LHCN-M2 (cell line): ENCODE measurements at places on chromosomes 13 and 19.

DNA sequence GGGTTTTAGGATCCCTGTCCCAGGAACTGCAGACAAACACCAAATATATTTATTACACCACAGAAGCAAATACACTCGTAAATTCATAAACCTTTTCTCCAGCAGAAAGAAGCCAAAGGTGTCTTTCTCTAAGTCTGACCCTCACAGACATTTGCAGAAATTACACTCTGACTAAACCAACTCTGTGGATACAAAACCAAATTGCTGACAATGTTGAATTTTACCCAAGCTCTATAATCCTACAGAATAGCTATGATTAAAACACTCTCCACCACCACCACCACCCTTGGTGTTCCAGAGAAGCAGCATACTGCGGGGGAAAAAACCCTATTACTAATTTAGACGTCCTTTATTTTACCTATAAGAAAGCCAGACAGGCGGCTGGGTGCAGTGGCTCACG lies 5.2 kb downstream of the ZNF564 start:
- DNase-seq = no peak

DNA sequence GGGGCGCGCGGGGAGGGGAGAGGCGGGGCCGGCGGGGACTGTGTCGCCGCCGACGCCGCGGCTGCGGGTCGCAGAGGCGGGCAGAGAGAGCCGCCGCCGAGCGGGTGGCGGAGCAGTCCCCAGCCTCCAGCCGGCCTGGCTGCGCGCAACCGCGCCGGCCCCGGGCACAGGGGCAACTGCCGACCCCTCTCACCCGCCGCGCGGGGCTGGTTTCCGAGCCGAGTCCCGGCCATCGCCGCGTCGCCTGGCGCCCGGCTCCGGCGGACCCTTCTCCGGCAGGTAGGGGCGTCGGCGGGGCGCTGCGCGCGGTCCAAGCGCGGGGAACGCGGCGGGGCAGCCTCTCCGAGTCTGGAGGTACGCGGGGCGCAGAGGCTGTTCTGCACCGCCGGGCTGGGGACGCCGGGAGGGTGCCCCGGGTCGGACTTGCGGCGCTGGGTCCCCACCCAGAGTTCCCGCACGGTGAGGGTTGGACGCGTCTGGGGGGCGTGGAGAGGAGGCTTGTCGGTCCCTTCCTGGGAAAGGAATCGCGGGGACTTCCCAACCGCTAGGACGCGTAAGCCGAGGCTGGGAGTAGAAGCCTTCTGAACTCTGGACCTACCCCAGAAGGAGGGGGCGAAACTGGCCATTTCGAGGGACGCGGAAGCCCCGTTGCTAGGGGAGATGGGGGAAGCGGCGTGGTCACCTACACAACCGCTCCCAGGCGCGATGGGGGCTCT lies 133.6 kb upstream of the MYO16 start:
- no peak for DNase-seq

GRCh38 chr13:107734891-107735625 lies 480.3 kb downstream of the LIG4 start:
- DNase-seq = no peak

- no peak for DNase-seq
Observed at GRCh38 chr13:73984201-73984600, 150.0 kb downstream of the KLF12 start.

- DNase-seq = peak; percentile 96
Observed at GRCh38 chr13:30718661-30719524, 16.4 kb upstream of the ALOX5AP start.

GRCh38 chr19:13092606-13093235 lies 9.9 kb downstream of the LYL1 start:
- no peak for DNase-seq

GRCh38 chr19:53853707-53854106 lies 14.0 kb upstream of the MYADM start:
- no peak for DNase-seq

- DNase-seq = no peak
Observed at GRCh38 chr19:53906211-53907192, 2.6 kb upstream of the CACNG7 start.

DNA sequence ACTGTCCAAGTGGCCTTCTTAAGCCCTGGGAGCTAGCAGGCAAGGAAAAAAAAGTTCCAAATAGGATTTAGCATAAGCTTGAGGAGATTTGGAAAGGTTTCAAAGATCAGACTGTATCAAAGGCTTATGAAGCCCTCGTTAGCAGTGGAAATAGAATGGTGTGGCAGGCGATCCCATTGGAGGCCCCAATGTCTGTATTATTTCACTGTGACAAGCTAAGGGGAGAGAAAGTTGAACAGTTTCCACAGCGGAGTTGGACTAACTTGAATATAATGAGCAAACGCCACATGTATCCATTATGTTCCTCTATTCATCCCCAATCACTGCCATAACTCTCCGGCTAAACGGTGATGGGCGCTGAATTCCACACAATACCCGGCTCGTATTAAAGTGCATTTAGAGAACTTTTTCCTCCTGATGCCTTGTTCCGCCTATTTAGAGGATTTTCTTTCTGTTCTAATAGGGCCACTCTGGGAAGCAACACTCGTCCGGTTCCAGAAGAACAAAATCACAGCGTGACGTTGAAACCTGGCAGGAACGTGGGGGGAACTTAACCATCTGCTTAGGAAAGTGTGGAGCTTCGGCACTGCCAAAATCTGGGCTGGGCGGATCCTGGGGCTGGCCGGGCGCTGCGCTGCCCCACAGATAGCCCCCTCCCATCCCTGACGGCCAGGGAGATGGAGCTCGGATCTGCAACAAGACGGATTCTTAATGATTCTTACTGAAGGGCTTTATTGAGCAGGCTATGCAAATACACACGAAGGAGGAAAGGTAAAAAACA lies 1.0 kb upstream of the PCDH8 start:
- no peak for DNase-seq

DNA sequence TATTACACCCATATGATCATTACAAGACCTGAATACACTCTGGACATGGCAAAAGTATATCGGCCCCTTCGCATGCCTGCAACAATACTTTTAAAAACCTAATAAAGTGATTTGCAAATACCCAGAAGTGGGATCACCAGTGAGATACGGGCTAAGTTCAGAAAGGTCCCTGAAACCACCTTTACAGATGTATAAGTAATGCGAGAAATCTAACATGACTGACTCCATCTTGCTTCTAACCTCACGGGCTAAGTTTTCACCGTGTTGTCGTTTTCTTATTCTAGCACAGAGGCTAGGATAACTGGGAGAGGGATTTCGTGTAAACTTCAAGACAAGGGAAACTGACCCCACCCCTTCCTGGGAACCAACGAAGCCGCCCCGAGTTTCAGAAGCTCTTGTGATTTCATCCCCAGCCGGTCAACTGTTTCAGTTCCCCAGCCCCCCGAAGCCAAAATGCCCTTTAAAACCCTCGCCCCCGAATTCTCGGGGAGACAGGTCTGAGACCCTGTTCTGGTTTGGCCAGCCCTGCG lies 703 bp downstream of the NEK3 start:
- DNase-seq = peak; percentile 58

DNA sequence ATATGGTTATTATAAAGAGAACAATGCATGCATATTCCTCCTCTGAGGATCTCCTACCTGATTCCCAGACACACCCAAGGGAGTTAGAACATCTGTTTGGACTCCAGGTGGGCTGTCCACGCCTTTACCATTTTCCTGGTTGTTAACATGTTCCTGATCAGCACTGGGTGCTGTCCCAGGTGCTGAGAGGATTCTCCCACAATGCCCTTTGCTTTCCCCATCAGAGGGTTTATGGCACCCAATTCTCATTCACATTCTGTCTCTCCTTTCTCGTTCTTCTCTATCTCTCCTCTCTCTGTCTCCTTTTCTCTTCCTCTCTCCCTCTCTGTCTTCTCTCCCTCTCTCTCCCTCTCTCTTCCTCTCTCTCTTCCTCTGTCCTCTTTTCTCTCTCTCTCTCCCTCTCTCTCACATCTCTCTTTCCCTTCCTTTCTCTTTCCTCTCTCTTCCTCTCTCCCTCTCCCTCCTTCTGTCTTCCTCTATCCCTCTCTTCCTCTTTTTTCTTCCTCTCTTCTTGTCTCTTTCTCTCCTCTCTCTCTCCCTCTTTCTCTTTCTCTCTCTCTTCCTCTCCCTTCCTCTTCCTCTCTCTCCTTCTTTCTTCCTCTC lies 3.3 kb upstream of the RDH13 start:
- DNase-seq = no peak

- DNase-seq = peak; percentile 65
Observed at GRCh38 chr19:35063940-35064818, 22.7 kb downstream of the HPN start.

- DNase-seq = no peak
Observed at GRCh38 chr13:110263888-110264287, 43.1 kb downstream of the COL4A1 start.

GRCh38 chr19:18223860-18224524 lies 2.2 kb downstream of the PDE4C start:
- DNase-seq = peak; percentile 12

- no peak for DNase-seq
Observed at GRCh38 chr13:110470272-110471009, 91.1 kb downstream of the RAB20 start.

- DNase-seq = no peak
Observed at GRCh38 chr13:108121406-108121805, 93.9 kb downstream of the LIG4 start.

- no peak for DNase-seq
Observed at GRCh38 chr19:3544058-3544376, 5.0 kb downstream of the TEKTIP1 start.

- no peak for DNase-seq
Observed at GRCh38 chr13:40271271-40271885, 395.1 kb downstream of the FOXO1 start.

- peak; percentile 66 for DNase-seq
Observed at GRCh38 chr13:94063096-94063495, 416.4 kb downstream of the DCT start.

DNA sequence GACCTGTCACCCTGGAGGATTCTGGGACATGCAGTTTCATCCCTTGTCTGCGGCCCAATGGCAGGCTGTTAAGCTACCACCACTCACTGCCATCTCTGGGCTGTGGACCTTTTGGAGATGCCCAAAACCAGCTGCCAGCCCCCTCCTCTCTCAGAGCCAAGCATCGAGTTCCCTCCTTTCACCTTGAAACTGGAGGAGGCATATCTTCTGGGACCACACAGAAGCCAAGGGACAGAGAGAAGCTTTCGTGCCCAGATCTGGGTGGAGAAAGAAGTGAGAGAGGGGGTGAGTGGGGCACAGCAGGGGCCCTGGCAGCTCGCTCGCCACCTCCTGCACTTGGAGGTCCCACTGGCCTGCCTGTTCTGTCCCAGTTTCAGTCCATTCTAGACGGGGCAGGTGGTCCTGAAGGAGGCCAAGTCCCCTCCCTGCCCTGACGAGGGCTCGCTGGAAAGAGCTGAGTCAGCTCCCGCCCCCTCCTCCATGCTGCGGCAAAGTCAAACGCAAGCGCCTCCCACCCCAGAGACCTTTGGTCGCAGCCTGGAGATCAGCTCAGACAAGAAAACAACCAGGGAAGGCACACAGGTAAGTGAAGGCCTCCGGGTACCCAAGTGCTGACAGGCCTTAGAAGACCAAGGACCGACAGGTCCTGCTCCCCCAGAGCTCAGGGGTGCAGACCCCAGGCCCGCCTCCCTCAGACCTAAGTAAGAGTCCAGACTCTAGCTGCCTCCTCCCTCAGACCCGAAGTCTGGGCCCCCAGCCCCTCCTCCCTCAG lies 3.8 kb downstream of the BCAT2 start:
- no peak for DNase-seq

DNA sequence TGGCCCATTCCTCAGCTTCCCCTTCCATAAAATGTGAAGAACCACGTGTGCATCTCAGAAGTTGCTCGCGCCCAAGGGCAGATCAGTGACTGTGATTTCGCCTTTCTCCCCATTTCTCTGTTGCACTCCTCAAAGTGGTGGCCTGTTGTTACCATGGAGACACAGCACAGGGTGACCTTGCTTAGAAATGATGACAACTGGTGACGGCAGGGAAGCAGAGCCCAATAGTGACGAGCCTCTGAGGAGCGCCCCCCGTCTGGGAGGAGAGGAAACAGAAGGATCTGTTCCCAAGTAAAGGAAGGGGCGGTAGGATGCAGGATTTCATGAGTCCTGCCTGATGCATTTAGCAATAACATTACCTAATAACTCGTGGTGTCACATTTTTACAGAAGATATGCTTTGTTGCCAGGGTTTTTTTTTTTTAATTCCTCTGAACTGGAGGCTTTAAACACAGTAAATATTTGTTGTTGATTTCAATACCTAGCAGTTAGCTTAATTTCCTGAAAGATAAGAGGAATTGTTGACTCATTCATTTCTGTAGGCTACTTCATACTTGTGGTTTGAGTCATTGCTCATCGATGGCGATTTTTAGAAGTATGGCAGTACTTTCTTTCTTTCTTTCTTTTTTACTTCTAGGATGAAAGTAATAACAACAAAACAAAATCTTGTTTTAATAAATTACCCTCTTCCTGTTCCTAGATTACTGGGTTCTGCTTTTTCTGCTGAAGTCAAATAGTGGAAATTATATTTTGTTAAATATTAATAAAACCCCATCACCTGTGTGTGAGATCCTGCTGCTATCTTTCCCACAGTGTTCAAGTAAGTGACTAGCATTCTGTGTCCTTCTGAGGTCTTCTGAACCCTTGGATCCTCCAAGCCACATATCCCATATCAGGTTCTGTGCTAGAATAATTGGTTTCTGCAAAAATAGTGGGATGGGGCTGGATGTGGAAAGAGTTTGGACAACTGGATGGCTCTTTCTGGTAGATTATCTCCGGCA lies 36.0 kb downstream of the MBNL2 start:
- peak; percentile 83 for DNase-seq

DNA sequence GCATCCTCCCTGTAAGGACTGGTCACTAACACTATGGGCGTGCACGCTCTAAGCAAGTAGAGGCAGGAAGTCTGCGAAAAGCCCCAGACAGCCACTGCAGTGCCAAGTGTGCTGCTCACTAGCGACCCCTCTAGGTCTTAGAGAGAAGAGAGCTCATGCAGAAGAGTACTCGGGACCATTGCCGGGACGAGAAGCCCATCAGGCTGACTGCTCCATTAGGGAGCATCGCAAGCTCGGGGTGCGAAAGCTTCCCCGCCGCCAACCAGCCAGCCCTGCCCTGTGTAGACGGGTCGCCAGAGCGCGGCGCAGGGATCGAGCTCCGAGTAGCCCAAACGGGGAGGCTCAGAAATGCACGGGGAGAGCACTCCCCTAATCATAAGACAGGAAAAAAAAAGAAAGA lies 16.6 kb downstream of the POU4F1 start:
- no peak for DNase-seq

DNA sequence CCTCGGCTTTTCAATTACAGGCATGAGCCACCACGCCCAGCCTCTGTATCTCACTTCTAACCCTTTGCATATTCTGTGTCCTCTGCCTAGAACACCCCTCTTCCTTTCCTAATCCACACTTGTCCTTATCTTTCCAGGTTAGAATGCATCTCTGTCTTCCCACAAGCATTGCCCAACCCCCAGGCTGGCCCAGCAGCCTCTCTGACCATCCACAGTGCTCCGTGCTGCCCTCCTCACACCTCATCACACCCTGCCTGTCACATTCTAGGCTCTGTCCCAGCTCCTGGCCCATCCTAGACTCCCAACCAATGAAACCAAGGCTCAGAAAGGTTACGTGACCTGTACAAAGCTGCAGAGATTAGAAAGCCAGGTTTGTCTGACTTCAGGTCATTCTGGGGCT lies 11.3 kb downstream of the JAK3 start:
- no peak for DNase-seq

DNA sequence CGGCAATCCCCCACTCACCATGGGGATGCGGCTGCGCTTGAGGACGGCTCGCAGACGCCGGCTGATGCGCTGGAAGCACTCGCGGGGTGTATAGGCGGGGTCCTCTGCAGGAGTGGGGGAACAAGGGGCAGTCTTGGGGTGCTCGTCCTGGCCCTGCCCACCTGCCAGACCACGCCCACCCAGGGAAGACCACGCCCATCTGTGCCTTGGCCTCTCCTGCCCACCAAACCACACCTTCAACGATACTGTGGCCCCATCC lies 6.7 kb downstream of the RNU6-9 start:
- no peak for DNase-seq

- DNase-seq = no peak
Observed at GRCh38 chr19:39138221-39139211, 12.9 kb downstream of the PAK4 start.
